ENCODE measurements at places on chromosomes 16 and 17.

DNA sequence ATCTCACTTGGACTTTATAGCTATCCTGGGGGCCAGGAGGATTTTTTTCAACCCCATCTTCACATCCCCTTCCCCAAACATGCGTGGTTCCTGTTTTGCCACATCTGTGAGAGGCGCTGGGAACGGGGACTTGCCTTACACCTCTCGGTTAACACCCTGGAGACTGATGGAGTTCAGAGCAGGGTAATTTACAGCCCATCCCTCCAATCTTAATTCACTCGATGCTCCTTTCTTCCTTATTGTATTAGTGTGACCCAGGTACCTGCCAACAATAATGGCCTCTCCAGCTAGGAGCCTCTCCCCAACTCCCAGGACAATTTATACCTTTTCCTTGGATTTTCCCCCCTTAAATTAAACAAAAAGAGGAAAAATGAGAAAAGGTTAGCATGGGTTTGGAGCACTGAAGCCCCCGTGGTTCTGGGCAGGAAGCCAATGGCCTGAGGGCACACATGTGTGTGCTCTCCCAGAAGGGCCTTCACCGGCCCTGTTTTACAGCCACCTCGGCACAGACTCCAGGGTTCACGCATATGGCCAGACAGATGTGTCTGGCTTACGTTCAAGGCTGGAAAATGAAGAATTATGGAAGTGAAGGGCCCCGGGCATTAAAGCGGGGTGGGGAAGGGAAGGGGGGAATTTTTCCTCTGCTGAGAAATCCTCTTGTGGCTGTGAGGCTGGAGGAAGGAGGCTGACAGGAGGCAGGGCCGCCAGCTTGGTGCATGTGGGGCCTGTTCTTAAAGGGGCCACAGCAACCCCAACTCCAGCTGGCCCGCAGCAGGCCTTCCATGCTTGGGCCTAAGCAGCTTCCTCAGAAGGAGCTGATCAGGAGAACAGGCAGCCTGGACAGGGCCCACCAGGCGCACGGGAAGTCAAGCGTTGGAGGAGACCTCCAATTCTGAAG is 21.4 kb downstream of the HIC1 start:
- no peak for DNase-seq

DNA sequence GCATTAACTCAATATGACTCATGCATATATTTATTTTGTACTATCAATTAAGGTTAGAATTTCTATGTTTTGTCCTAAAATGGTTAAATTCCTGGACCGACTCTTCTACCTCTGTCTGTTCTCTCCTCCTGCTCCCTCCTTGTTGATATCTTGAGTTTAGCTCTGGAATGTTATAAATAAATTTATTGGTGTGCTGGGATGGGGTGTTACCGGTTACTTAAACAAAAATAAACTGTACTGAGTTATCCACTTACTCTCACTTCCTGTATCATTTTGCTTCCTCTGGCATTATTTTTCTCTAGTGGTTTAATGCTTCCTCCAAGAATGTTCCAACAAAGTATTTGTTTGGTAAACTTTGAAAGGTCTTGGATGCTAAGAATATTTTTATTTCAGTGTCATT is 120.1 kb downstream of the ABCA8 start:
- DNase-seq, result no peak

DNA sequence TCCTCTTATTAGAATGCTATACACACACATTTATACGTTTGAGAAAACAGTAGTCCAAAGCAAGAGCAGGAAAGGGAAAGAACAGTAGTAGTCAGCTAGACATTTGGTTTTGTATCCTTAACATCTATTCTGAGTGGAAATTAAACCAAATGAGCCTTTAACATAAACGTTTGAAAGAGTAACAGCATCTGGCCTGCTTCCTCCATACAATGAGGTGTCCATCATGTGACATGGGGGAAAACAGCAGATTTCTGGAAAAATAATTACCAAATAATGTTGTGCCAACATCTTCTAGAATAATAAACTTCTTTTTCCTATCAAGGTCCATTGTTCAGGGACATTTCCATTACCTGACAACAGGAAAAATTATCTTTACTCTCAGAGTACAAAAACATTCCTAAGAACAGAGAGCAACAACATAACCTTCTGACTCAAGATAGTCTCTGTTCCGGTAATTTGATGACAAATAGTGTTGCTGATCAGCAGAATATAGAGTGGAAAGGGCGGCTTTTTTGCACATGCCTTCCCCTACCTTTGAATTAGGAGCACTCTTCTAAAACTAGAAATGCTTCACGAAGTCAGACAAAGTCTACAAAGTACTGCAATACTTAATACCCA is 20.2 kb downstream of the CYTH1 start:
- DNase-seq, result no peak

DNA sequence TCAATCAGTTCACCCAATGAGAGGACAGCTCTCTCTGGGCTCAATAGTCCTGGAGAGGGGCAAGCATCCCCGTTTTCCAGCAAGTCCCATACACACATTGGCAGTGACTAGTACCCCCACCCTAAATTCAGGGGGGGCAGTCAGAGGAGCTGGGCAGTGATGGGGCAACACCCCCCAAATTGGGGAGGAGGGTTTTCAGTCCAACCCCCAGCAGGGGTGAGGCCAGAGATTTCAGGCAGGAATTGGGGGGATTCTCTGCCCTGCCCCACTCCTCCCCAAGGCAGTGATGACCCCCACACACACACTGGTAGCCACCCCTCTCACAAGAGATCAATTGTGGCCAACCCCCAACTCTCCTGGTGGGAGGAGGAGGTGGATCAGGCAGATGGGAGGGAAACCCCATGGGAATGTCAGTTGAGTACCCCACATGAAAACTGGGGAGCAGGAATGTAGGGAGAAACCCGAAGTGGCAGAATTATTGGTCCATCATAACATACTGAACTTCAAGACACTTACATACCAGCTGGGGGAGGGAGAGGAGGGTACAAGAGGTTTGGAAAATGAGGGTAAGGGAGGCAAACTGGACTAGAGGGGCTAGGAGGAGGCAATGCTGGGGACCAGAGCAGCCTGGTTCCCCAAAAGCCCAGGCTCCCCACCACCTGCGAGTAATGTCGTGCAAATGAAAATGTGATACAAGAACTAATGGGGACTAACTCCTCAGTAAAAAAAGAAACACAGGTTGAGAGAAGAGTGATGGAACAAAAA is 3.1 kb downstream of the VAMP2 start:
- no peak for DNase-seq

DNA sequence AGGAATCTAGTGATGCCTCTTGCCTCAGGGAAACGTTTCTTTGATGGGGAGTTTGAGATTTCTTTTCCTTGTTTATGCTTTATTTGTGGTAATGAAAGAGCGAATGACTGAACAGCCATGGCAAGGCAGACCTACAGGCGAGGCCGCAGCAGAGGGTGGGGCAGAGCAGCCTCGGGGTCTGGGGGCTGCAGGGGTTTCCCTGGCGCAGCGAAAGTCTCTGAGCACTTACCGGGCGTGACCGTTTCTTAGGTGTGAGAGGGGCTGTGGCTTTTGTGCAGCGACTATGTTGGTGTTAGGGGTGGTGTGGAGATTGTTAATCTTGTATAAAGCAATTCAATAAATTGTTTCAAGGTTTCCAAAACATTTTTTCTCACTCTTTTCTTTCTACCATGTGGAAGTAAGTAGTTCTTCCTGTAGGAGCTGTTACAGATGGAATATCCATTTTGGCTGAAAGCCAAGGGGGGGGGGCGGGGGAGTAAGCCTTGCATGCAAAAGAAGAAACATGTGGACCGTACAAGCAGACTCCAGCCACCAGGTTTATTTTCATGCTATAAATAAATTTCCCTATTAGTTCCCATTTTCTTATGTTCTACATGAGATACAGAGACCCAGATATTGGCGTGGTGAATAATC is 34.8 kb downstream of the UBN1 start:
- DNase-seq, result no peak

DNA sequence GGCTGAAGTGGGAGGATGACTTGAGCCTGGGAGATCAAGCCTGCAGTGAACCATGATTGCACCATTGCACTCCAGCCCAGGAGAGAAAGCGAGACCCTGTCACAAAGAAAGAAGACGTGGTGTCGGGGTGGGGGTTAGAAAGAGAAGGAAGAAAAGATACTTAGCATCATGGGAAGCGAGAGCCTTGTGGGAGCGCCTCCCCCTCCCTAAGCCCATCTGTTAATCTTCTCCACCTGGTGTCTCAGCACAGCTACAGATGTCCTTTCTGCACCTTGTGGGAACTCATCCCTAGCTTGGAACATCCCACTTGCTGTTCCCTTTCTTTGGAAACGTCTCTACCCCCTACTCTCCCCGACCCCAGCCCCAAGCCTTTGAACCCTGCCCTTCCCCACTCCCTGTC is 6.0 kb downstream of the ZNF688 start:
- no peak for DNase-seq

- no peak for DNase-seq
These were observed 38.9 kb downstream of the TRIM37 start for GRCh38 chr17:59067756-59068155.

DNA sequence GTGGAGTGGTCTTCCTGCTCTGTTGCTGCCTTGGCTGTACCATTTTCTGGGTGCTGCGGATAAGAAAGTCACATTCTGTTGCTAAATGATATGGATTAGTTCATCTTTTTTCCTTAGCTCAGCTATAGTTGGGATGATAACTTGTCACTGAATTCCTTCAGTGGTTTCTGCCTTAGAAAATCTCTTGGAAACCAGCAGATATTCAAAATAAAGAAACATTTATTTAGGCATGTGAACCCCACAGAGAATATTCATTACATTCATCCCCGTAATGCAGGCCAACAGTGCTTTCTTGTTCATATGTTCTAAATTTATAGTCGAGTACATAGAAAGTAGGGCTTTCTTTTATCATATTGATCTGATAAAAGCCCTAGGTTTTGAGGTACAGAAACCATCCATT is 151.3 kb downstream of the CYB561 start:
- no peak for DNase-seq

GRCh38 chr17:70144260-70144846 is 25.0 kb upstream of the KCNJ2 start:
- DNase-seq, result no peak

DNA sequence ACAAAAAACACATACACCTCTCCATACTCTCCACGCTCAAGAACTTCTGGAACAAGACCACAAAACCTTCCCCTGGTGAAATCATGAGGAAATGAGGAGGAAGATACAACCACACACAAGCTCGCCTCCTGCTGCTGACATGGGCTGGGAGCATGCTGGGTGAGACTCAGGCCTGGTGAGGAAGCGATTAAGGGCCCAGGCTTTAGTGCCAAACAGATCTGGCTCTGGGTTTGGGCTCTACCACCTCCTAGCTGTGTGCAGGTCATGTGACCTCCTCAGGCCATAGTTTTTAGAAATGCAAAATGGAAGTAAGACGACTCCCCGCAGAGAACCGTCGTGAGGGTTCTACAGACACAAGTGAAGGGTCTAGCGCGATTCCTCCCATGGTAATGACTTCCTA is 41.3 kb downstream of the VAC14 start:
- DNase-seq, result no peak

DNA sequence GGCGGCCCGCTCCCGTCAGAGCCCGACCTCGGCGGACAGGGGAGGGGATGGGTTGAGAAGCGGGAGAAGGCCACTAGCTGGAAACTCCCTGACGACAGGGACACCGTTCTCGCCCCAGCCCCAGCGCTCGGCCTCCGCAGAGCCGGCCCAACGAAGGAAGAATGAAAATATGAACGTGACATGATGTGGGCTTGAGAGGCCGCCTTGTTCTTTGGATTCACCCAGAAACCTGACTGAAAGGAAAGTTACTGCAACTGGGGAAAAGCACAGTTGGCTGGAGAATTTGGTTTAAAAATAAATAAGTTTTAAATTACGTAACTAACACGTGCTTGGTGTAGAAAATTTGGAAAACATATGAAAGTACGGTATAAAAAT is 21.1 kb downstream of the NPTX1 start:
- no peak for DNase-seq

DNA sequence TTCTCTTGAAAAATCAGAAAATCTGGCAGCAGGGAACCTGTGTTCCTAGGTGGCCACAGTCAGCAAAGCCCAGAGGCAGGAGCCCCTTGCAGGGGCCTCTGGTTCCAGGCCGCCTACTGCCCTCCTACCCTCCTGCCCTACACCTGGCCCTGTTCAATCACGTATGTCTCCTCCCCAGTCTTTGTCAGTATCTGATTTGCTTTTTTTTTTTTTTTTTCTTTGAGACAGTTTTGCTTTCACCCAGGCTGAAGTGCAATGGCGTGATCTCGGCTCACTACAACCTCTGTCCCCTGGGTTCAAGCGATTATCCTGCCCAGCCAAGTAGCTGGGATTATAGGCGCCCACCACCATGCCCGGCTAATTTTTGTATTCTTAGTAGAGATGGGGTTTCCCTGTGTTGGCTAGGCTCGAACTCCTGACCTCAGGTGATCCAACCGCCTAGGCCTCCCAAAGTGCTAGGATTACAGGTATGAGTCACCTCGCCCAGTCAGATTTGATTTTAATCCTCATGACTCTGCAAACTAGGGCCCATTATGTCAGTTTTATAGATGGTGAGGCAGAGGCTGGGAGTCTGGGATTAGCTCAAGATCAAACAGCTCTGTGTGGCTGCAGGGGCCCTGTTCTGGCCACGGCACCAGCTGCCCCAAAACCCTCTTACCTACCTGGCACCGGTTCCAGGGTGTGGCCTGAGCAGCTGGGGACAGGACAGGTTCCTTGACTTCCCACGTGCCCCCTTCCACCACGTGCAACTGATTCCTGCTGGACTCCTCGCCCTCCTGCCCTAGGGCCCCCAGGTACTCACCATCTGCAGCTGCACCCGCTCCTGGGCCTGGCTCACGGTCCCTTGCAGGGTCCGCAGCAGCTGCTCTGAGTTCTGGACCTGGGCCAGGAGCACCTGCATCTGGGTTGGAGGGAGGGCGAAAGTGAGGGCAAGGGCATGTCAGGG is 14.7 kb downstream of the RABEP2 start:
- no peak for DNase-seq

GRCh38 chr17:75036643-75037268 is 10.0 kb downstream of the ATP5PD start:
- DNase-seq, result peak; percentile 83

DNA sequence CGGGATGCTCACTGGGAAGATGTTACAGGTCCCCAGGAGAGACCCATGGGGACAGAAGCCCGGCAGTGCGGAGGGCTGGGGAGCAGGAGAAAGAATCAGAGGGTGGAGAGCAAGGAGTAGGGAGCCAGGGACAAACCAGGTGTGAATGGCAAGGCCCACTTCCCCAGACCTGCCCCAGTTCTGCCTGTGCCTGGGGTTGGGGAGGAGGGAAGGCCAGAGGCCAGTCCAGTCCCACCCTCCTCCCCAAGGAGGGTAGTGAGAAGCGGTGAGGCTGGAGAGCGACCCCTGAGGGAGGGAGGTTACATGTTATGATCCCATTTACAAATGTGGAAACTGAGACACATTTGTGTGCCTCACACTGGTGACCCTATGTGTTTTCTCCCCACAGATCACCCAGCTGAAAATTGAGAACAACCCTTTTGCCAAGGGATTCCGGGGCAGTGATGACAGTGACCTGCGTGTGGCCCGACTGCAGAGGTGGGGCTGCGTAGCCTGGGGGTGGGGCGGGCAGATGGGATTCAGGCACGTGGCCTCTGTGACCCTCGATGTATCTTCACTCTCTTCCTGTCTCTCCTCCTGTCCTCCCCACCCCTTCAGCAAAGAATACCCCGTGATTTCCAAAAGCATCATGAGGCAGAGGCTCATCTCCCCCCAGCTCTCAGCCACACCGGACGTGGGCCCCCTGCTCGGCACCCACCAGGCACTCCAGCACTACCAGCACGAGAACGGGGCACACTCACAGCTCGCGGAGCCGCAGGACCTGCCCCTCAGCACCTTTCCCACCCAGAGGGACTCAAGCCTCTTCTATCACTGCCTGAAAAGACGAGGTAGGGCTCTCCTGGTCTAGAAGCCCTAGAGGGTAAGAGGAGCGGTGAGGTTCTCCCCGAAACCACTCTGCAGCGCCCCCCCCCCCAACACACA is 27.5 kb downstream of the TBX4 start:
- DNase-seq, result no peak

All from stimulated activated CD4-positive, alpha-beta T cell treated with anti-CD3 and anti-CD28 coated beads, Interleukin-1b, Interleukin-23, amount 100 ng/mL, for 1 hour (primary cell).